ENCODE measurements at places on chromosomes 16 and 17. TPM values are rescaled to one million over a fixed set of nuclear protein-coding genes. Genes with fewer than 3 reads are reported as not detected.

Gene RAC3
- 13.1 TPM for total RNA-seq

Gene GRAP
- 9.7 TPM for total RNA-seq

Gene KRTAP4-6
- total RNA-seq: not detected

Gene SLC38A8
- total RNA-seq: not detected

Gene MMP25
- 5.2 TPM for total RNA-seq

Gene CAMTA2
- total RNA-seq: 206 TPM

Gene C1QTNF8
- total RNA-seq: not detected

Gene KIF19
- total RNA-seq: not detected

GRCh38 chr16:13289515-13289914, 388.1 kb downstream of the SHISA9 start:
- H3K27me3 ChIP-seq: peaks cover 8% of the 10 kb centered on the region
- H3K36me3 ChIP-seq: no peaks in the 10 kb centered on the region
- no peak for DNase-seq
- no peak overlapping the region for H3K27ac ChIP-seq

- DNase-seq: no peak
- peaks cover 11% of the 10 kb centered on the region for H3K36me3 ChIP-seq
- no peaks in the 10 kb centered on the region for H3K27me3 ChIP-seq
- H3K4me1 ChIP-seq: no peaks in the 10 kb centered on the region
- no peak overlapping the region for H3K4me3 ChIP-seq
Observed at GRCh38 chr16:10490141-10490540, 90.3 kb downstream of the EMP2 start.

DNA sequence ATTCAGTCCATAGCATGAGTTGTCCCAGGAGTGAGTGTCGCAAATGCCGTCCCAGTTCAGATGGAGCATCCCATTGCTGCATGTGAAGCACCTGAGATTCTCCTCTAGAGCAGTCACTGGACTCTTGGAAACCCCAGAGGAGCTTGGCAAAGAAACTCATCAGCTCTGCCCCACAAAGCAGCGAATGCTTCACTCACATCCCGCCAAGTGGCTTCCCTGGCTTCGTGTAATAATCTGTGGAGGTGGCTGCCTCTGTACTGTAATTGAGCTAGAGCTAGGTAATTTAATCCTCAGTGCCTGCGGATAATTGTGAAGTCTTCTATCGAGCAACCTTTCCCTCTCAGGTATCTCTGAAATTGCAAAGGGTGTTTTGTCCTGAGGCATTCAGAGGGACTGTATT, 107.1 kb downstream of the SNX29 start:
- H3K4me3 ChIP-seq: no peak overlapping the region
- no peak overlapping the region for H3K27ac ChIP-seq
- DNase-seq: no peak
- H3K4me1 ChIP-seq: peaks cover 53% of the 10 kb centered on the region
- H3K27me3 ChIP-seq: no peaks in the 10 kb centered on the region

DNA sequence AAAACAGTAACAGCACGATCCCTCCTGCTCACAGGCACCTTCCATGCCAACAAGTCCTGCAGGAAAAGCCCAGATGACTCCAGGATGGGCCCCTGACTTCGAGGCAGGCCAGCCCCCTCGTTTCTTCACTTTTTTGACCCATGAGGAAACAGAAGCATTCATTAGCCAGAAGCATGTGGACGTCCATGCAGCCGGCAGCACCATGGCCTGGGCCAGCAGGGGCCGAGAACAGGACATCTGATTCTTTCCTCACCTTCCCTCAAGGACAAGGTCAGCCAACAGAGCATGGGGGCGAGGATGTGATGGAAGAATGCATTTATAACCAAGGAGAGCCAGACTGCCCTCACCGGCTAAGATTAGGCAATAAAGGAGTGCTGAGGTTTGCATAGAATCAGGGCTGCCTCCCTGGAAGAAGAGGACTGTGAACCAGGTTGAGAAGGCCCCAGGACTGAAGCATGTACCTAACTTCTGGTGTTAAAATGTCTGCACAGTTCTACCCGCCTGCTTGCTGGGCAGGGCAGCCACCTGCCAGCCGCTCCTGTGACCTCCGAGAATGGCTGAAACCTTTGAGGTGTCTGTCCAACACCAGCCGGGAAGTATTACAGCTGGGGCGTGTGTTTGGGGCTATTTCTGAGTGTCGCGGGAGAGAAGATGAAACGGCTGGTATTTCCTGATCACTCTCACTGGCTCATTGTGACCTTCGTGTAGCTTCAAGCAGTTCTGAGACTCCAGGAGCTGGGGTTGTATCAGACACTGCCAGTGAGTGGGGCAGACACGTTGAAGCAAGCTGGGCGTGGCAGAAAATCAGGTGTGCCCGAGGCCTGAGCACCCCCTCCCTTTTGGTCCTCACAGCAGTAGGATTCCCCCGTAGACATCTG, 94.0 kb upstream of the TNRC6C start:
- H3K27ac ChIP-seq: no peak overlapping the region
- H3K4me1 ChIP-seq: peaks cover 7% of the 10 kb centered on the region
- H3K36me3 ChIP-seq: no peaks in the 10 kb centered on the region
- no peak overlapping the region for H3K4me3 ChIP-seq
- H3K27me3 ChIP-seq: no peaks in the 10 kb centered on the region

GRCh38 chr17:78022425-78022824, 63.9 kb downstream of the TNRC6C start:
- peaks cover 47% of the 10 kb centered on the region for H3K4me1 ChIP-seq
- no peak for DNase-seq
- H3K4me3 ChIP-seq: no peak overlapping the region
- no peaks in the 10 kb centered on the region for H3K36me3 ChIP-seq
- no peaks in the 10 kb centered on the region for H3K27me3 ChIP-seq

- no peak overlapping the region for H3K4me3 ChIP-seq
- peaks cover 11% of the 10 kb centered on the region for H3K4me1 ChIP-seq
- H3K36me3 ChIP-seq: no peaks in the 10 kb centered on the region
- peaks cover 8% of the 10 kb centered on the region for H3K27me3 ChIP-seq
Observed at GRCh38 chr17:4492721-4493561, 5.7 kb upstream of the SPNS2 start.

- peaks cover 44% of the 10 kb centered on the region for H3K4me1 ChIP-seq
- peak within 1 kb of the TSS; percentile 99 for H3K4me3 ChIP-seq
- H3K36me3 ChIP-seq: peaks cover 5% of the 10 kb centered on the region
- no peaks in the 10 kb centered on the region for H3K27me3 ChIP-seq
- H3K27ac ChIP-seq: peak within 1 kb of the TSS; percentile 100
Observed at GRCh38 chr17:60525685-60526514, at the start of gene APPBP2. Gene APPBP2 (minus strand): TSS chr17:60526242. CDS start chr17:60525931, 311 bp downstream.

- no peaks in the 10 kb centered on the region for H3K27me3 ChIP-seq
- H3K27ac ChIP-seq: peak overlapping the region; percentile 97
- DNase-seq: peak; percentile 93
- peaks cover 29% of the 10 kb centered on the region for H3K4me1 ChIP-seq
- no peaks in the 10 kb centered on the region for H3K36me3 ChIP-seq
Observed at GRCh38 chr16:3106205-3106928, 6.0 kb upstream of the ZNF205 start.

- peaks cover 17% of the 10 kb centered on the region for H3K27me3 ChIP-seq
- H3K27ac ChIP-seq: no peak overlapping the region
- no peak for DNase-seq
- H3K4me3 ChIP-seq: no peak overlapping the region
- H3K36me3 ChIP-seq: peaks cover 1% of the 10 kb centered on the region
Observed at GRCh38 chr17:45924332-45924820, 30.0 kb downstream of the MAPT start.

GRCh38 chr16:57616241-57616640, 12.2 kb upstream of the ADGRG1 start:
- no peak for DNase-seq
- H3K27me3 ChIP-seq: no peaks in the 10 kb centered on the region
- H3K27ac ChIP-seq: peak overlapping the region; percentile 25
- H3K36me3 ChIP-seq: peaks cover 2% of the 10 kb centered on the region

DNA sequence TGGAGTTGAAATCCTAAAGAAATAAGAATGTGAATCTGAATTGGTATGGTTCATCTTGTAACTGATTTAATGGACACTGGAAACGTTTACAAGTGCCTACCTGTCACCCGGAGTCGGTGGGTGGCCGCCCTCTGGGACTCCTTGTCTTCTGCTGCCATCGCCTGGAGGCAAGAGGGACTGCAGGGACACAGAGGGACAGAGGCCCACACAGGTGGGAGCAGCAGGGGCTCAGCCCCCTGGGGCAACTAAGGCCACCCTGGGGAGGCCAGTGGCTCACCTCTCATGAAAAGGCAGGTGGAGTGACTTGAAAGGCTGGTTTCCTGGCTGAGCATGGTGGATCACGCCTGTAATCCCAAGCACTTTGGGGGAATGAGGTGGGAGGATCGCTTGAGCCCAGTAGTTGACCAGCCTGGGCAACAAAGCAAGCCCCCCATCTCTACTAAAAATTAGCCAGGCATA, 23.2 kb downstream of the TMEM92 start:
- peaks cover 9% of the 10 kb centered on the region for H3K4me1 ChIP-seq
- peaks cover 10% of the 10 kb centered on the region for H3K27me3 ChIP-seq
- no peak overlapping the region for H3K4me3 ChIP-seq

GRCh38 chr16:51175081-51175480, 24.0 kb upstream of the SALL1 start:
- no peak for DNase-seq
- H3K4me1 ChIP-seq: no peaks in the 10 kb centered on the region
- H3K36me3 ChIP-seq: no peaks in the 10 kb centered on the region
- no peak overlapping the region for H3K27ac ChIP-seq

- peaks cover 35% of the 10 kb centered on the region for H3K36me3 ChIP-seq
- H3K4me3 ChIP-seq: peak overlapping the region; percentile 93
- peak overlapping the region; percentile 47 for H3K27ac ChIP-seq
- no peak for DNase-seq
- peaks cover 45% of the 10 kb centered on the region for H3K4me1 ChIP-seq
Observed at GRCh38 chr16:75621170-75621477, 2.0 kb downstream of the ADAT1 start.

DNA sequence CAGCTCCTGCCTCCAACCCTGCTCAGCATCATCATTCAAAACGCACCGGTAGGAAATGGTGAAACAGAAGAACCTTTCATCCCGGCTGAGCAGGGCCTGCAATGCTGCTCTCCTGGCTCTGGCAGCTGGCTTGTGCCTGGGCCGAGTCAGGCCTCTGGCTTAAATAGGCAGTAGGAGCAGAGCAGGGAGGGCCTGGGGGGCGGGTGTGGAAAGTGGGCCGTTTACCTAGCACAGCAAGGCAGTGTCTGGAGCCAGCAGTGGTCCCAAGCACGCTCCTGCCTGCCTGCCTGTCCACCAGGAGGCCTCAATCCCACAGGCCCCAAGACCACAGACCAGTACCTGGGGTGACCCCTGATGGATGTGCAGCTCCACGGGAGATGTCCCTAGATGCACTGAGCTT, 59.3 kb downstream of the SMPD3 start:
- no peak overlapping the region for H3K4me3 ChIP-seq
- H3K36me3 ChIP-seq: no peaks in the 10 kb centered on the region
- H3K4me1 ChIP-seq: no peaks in the 10 kb centered on the region
- DNase-seq: no peak
- peaks cover 11% of the 10 kb centered on the region for H3K27me3 ChIP-seq

- H3K27ac ChIP-seq: no peak overlapping the region
- no peaks in the 10 kb centered on the region for H3K27me3 ChIP-seq
- no peaks in the 10 kb centered on the region for H3K36me3 ChIP-seq
- peaks cover 9% of the 10 kb centered on the region for H3K4me1 ChIP-seq
Observed at GRCh38 chr17:38361694-38362465, 10.2 kb downstream of the SOCS7 start.

GRCh38 chr17:7838090-7839075, 4.4 kb downstream of the KDM6B start:
- no peaks in the 10 kb centered on the region for H3K27me3 ChIP-seq
- H3K4me1 ChIP-seq: peaks cover 68% of the 10 kb centered on the region
- peaks cover 2% of the 10 kb centered on the region for H3K36me3 ChIP-seq
- peak overlapping the region; percentile 100 for H3K4me3 ChIP-seq

GRCh38 chr16:72277749-72278148, 105.8 kb upstream of the PMFBP1 start:
- no peak overlapping the region for H3K27ac ChIP-seq
- no peaks in the 10 kb centered on the region for H3K27me3 ChIP-seq
- no peak overlapping the region for H3K4me3 ChIP-seq
- no peaks in the 10 kb centered on the region for H3K36me3 ChIP-seq
- H3K4me1 ChIP-seq: no peaks in the 10 kb centered on the region
- DNase-seq: no peak

GRCh38 chr16:77652399-77652798, 69.9 kb upstream of the NUDT7 start:
- H3K36me3 ChIP-seq: no peaks in the 10 kb centered on the region
- no peak overlapping the region for H3K4me3 ChIP-seq
- peaks cover 5% of the 10 kb centered on the region for H3K4me1 ChIP-seq
- DNase-seq: no peak
- H3K27me3 ChIP-seq: peaks cover 44% of the 10 kb centered on the region

GRCh38 chr17:8964801-8965393, 610 bp downstream of the PIK3R5 start:
- H3K4me1 ChIP-seq: peaks cover 68% of the 10 kb centered on the region

DNA sequence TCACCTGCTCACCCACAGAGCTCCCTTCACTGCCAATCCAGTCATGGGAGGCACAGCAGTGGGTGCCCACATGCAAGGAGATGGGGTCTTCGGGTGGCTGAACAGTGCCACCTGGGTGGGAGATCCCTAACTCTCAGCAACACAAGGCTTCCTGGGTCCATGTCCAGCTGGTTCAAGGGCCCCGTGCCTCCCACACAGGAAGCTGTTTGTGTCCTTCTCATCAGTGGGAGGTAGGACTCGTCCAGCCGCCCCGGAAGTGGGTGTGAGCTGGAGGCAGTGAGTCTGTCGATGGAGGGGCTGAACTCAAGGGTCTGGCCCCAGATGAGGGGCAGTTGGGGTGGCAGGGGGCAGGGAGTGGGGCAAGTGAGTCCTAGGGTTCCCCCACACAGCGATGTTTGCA, 1.6 kb downstream of the FBXL16 start:
- H3K27ac ChIP-seq: no peak overlapping the region
- peaks cover 53% of the 10 kb centered on the region for H3K27me3 ChIP-seq
- no peaks in the 10 kb centered on the region for H3K4me1 ChIP-seq
- no peak for DNase-seq
- H3K36me3 ChIP-seq: no peaks in the 10 kb centered on the region

GRCh38 chr17:39640591-39641031, 3.7 kb downstream of the STARD3 start:
- no peak for DNase-seq
- H3K36me3 ChIP-seq: no peaks in the 10 kb centered on the region
- H3K4me1 ChIP-seq: peaks cover 71% of the 10 kb centered on the region
- peak overlapping the region; percentile 25 for H3K27ac ChIP-seq
- no peaks in the 10 kb centered on the region for H3K27me3 ChIP-seq
- no peak overlapping the region for H3K4me3 ChIP-seq

GRCh38 chr17:74852237-74853047, 7.2 kb downstream of the GRIN2C start:
- H3K27ac ChIP-seq: no peak overlapping the region
- H3K4me3 ChIP-seq: peak overlapping the region; percentile 78
- H3K36me3 ChIP-seq: no peaks in the 10 kb centered on the region
